ENCODE measurements at places on chromosomes 3 and 15.

DNA sequence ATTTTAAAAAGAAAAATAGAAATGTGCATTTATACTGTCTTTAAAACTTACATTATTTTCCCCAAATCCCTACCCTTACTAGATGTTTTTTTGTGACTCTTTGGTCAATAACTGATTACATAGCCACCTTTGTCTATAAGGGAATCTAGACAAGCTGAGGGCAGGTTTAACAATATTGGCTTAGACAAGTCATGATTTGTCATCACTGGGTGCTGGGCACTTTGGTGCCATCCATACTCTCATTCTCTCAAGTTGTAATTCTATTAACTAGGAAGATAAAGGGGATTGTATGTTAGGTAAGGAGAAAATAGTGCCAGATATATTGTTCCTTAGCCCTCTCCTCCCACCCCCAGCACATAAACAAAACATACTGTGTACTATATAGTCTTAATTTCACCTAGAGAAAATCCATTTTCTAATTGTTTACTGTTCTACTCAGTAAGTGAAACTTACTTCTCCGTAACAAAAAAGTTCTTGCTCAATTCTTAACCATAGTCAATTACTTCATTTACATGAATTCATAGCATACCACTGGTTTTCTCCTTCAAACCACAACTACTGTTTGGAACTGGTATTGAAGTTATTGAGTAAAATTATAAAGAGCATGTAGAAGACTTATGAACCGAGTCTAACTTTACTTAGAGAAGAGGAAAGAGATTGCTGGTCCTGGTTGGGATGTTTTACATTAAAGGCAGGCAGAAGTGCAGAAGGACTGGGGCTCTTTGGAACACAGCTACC lies 877.1 kb downstream of the PDCD6IP start:
- no peak for DNase-seq

DNA sequence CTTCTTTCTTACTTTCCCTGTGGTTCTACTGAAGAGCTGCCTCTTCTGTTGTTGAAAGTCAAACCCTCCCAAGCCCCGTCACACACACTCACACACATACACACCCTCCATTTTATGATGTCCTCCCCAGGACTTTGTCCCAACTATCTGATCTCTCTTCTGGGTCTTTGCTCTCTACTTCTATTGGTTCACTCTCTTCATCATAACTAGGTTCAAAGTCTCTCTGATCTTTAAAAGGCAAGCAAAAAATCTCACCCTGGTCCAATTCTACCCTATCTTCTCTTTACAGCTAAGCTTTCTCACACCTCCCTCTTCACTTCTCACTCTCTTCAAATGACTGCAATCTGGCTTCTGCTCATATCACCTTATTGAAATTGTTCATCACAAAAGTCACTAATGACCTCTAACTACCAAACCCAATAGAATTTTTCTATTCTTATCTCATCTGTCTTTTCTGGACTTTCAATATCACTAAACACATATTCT lies 34.8 kb downstream of the LRRFIP2 start:
- DNase-seq: no peak

GRCh38 chr3:14847613-14848541 lies 29.1 kb downstream of the FGD5 start:
- no peak for DNase-seq

DNA sequence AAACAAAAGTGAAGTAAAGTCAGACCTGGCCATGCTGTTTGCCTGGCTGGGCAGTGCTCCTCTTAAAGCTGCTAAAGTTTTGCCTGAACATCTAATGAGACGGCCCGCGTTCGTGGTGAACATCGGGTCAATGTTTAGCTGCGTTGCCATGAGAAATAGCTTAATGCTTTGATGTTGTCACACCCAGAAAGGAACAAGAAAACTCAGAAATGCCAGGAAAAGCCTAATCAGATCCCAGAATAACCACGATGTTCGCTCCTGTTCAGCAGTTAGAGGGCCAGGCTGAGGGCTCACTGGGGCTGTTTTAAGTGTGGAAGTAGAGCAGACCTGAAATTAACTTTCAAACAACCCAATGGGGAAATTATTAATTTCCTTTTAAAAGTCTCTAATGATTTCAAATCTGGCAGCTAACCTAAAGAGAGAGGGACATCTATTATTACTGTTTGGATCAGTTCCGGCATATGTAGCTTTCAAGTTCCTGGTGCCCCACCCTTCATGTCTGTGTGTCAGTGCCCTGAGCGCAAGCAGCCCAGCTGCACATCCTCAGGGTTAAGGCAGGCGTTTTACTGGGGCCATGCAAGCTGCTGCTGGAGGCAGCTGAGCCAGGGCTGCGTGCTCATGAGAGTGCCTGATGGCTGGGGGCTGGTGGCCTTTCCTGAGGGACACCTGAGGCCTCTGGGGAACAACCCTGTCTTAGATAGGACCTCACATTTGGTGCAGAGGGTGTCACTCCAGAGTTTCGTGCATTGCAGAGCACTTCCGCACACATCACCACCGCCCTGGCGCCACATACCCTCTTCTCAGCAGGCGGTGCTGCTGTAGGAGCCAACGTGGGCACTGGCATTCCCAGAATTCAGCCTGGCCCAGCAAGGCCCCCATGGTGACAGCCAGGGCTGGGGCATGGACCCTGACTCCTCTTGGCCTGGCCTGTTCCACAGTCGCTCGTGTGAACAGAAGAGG lies 76.6 kb downstream of the LRRK1 start:
- no peak for DNase-seq

GRCh38 chr15:75545064-75545463 lies 34.1 kb downstream of the PTPN9 start:
- no peak for DNase-seq

DNA sequence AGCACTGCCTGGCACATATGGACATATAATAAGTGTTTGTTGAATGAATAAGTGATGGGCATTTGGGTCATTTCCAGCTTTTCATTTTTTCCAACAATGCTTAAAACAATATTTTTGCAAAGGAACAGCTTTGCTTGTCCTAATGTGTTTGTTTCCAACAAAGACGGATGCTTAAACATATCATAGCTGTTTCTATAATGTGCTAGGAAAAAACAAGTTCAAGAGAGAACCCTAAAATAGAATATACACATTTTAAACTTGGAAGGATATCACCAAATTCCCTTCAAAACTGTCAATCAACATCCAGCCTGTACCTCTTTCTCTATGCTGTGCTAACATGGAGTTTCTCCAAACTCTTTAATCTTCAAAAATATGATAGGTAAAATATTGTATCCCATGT lies 224.5 kb upstream of the WNT5A start:
- DNase-seq: no peak

- no peak for DNase-seq
Observed at GRCh38 chr3:52065264-52065756, 8.9 kb upstream of the DUSP7 start.

DNA sequence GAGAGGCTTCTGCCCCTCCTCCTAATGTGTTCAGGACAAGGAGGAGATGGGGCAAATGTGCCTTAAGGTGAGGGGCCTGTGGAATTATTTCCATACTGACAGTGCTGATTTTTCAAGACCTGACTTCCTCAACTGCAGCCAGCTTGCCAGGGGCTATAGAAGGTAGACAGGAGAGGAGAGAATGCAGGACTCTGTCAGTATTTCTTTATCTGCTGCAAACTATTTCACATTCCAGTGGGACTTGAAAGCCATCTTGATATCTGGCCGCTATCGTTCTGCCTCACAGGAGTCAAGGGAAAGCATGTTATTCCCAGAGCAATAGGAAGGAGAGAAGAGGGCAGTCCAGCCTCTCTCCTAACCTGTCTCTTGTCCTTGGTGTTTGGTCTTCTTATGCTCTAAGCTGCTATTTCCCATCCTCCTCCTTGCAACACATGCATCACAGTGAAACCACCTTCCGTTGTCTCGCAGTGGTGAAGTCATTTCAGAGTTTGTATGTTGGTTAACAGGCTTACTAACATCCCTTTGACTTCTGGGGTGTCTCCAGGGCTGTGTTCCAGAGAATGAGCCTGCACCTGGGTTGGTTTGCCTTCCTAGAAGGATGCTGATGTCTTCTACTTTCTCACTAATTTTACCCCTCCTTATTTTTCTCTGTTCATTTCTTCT lies 95.1 kb upstream of the MRPS22 start:
- DNase-seq: no peak

DNA sequence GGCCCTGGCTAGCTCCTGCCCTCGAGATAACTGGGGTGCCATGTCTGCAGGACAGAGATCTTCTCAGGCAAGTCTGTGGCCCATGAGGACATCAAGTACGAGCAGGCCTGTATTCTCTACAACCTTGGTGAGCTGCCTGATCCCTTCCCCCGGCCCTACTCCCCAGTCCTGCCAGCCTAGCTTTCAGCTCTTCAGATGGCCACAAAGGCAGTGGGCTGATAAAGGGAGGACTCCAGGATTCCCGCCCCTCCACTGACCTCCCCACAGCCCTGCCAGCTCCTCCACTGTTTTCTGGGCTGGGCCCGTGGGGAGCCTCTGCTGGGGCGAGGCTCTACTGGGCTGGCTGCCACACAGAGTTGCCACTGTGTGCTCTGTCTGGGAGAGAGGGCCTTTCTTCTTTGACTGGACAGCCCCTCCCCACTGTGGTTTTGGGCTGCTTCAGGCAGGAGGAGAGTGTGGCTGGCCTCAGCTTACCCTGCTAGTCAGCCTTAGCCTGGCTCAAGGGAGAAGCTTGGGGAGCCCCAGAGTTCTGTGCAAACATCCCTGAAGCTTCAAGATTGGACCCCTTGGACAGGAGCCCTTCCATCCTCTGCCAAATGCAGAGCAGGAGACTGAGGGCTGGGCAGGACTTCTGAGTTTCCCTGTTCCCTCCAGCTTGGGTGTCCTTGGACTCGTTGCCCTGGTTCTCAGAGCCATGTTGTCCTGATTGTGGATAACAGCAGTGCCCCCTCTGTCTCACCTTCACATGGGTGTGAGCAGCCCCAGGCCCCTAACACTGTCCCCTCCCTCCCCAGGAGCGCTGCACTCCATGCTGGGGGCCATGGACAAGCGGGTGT lies 24.4 kb downstream of the PTPN23 start:
- DNase-seq: no peak

DNA sequence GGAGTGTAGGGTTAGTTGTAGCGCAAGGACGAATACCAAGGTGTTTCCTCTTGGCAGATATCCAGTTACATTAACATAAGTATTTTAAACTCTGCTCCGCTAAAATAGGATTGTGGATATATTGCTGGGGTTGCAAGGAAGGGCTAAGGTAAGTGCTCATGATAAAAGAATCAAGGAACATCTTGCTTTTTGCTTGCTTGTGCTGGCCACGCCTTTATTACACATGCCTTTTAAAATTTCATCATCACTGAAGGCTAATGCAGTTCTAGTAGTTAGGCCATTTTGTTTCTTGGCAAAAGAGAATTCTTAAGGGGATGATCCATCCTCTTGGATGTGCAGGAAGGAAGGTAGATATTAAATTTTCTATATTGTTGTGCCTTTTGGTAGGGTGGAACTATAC lies 415.6 kb upstream of the TPM1 start:
- DNase-seq: no peak

GRCh38 chr3:137612291-137612690 lies 151.8 kb upstream of the SOX14 start:
- DNase-seq: no peak

- no peak for DNase-seq
Observed at GRCh38 chr3:10374311-10374710, 53.4 kb upstream of the SEC13 start.

DNA sequence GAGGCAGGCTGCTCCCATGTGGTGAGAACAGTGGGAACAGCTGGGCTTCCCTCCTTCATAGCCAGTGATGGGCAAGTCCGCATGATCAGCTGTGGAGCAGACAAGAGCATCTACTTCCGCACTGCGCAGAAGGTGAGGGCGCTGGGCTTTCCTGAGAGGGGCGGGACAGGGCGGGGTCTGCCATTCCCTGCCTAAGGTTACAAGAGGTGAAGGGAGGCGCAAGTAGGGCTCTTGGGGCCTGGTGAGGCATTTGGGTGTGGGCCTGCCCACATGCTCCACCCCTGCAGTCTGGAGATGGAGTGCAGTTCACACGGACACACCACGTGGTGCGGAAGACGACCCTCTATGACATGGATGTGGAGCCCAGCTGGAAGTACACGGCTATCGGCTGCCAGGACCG lies 10.6 kb upstream of the JMJD7 start:
- DNase-seq: no peak

DNA sequence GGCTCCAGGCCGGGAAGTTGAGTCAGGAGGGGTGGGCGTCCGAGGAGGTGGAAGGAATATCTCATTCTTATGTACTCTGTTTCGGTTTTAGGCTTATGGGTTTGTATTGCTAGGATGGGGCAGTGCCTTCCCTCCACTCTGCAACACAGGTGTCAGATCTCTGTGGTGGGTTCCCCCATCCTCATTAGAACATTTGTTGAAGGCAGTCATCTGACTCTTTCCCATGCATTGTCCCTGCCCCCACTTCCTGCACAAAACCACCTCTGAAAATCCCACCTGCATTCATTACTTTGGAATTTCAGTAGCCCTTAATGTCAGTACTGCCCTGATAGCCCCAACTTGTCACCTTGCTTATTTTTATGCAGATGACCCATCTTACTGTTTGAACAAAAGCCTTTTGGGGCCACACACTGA lies 29.5 kb downstream of the GYG1 start:
- no peak for DNase-seq

GRCh38 chr3:23183731-23184130 lies 19.4 kb upstream of the UBE2E2 start:
- no peak for DNase-seq

DNA sequence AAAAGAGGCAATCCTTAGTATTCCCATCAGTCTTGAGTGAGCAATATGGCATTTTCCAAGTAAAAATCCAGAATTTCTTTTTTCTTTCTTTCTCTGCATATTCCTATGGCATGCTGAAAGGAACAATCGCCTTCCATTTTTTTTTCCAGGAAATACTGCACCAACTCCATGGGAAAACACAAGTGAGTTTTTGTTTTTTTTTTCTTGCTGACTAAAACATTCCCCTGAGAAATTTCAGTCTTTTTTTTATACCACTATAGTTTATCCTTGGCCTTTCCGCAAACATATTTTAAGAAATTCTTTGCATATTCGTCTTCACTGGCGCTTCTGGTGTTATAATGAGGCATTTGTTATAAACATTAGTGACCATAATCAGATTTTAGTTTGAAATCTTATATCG lies 429.6 kb upstream of the MDFIC2 start:
- DNase-seq: no peak

DNA sequence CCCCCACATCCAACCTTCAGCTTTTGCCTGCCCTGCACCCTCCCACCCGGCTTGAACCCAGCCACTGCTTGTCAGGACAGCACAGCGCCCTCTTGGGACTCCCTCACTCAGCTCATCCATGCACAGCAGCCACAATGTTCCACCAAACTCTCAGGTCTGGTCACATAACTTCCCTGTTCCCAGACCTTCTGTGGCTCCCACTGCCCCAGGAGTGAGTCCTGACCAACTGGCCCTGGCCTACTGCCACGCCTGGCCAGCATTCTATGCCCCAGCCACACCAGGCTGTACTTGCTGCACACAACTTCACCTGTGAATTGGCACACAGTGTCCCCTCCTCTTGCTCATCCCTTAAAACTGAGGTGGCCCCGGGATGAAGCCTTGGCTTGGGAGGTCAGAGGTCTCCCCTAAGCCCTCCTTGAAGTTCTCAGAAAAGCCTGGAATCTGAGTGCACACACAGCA lies 21.0 kb downstream of the PLXNB1 start:
- DNase-seq: no peak

- no peak for DNase-seq
Observed at GRCh38 chr15:101406036-101406435, 83.5 kb downstream of the PCSK6 start.

All from ascending aorta (tissue), 2 donors.